ENCODE measurements at places on chromosomes 5 and 9.

DNA sequence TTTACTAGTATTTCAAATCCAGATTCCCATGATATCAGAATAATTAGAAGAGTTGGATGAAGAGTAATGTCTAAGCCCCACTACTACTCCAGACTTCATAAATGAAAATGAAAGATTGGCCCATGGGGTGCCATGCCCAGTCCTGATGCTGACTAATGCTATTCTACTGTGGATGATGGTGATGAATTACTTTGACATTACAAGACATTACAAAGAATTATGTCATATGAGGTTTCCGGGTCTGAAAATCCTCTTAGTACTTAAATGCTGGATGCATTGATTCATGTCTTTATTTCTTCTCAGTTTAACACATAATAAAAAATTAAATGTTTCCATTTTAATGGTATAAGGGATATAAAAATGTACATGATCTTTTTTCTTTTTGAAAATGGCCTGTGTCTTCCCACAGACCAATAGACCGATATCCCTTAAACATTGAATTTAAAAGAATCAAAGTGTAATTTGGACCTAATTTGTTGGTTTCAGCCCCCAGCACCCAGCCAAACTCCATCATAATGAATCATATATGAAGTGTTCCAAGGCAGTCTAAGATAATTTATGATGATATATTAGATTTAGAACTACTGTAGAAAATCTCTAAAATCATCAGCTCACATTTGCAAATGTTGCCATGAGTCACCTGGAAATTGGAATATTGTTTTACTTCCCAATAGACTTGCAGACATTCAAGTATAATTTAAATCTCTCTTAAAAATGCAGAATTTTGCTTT lies 223.6 kb upstream of the SGCD start:
- no peak for DNase-seq

DNA sequence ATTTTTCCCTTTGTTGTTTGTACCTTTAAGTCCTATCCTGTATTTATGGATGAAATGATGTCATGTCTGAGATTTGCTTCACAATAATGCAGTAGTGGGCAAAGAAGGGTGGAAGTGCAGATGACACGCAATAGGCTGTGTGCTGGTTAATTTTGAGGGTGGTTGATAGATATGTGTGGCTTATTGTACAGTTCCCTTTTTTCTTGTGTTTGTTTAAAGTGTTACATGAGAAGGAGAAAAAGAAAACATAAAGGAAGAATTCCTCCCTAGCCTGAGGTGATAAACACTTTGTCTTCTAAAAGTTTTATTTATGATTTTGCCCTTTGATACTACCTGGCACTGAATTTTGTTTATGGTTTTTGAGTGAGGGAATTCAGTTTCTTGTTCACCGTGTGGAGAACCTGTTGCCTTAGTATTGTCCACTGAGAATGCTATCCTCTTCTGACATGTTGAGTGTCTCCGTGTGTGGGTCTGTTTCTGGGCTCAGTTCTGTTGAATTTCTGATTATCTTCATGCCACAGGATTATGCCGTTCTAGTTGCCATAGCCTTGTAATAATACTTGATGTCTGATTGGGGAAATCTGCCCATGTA lies 52.3 kb upstream of the FAM120AOS start:
- no peak for DNase-seq

DNA sequence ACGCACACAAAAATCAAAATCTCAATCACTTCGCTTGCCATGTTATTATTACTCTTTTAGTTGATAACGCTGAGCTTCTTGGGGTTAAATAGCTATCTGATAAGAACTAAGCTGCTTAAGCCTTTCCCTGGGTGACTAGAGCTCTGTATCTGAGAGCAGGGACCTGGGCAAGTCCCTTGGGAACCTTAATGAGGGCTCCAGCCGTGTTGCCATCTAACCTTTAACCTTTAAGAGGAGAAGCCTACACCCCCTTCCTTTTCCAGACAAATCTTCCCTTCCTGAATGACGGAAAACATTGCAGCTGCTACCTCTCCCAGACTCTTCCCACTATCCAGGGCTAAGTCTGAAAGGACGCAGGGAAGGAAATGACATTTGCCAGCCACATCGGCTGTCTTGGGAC lies 216.5 kb upstream of the RAI14 start:
- no peak for DNase-seq

- no peak for DNase-seq
These were observed 509 bp downstream of the LVRN start for GRCh38 chr5:115962565-115963402.

- DNase-seq: no peak
These were observed 70.0 kb downstream of the DMAC1 start for GRCh38 chr9:7729371-7730163.

GRCh38 chr9:2017331-2018161 lies 2.4 kb downstream of the SMARCA2 start:
- DNase-seq: no peak

DNA sequence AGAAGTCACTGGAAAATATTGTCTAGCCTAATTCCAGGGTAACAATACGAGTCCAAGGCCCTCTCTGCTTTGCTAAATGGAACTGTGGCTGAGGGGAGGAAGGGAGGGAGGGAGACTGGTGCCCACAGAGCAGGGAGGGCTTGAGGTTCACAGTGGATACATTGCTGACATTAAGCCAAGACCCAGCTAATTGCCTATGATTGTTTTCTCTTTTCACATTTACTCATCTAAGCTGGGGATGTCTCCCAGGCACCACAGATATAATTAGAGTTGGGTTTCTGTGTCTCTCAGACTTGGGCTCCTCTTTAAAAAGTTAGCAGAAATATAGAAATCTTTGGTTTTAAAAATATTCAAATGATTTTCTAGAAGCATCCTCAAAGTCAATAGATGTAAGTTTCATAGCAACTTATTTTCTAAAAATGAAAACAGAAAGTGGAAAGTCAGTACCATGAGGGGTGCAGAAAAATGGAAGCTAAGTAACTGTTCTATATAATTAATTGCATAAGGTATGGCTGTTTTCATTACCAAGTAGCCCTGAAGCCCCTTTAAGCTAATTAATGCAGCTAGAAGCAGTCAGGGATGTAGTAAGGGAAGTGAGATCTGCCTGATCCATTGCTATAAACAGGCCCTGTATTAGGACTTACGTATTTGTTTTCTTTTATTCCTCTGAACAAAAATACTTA lies 259.8 kb downstream of the NDUFS4 start:
- DNase-seq: no peak

GRCh38 chr5:155147222-155147621 lies 133.7 kb downstream of the KIF4B start:
- DNase-seq: no peak

GRCh38 chr9:68931821-68932220 lies 82.1 kb downstream of the PRKACG start:
- no peak for DNase-seq

GRCh38 chr9:107306308-107306707 lies 23.2 kb downstream of the RAD23B start:
- no peak for DNase-seq

All from forelimb muscle (tissue), 1 donor.